Neural crest cell (in vitro differentiated cells): ENCODE measurements at places on chromosomes 7 and 10. TPM values are rescaled to one million over a fixed set of nuclear protein-coding genes. Genes with fewer than 3 reads are reported as not detected.

DNA sequence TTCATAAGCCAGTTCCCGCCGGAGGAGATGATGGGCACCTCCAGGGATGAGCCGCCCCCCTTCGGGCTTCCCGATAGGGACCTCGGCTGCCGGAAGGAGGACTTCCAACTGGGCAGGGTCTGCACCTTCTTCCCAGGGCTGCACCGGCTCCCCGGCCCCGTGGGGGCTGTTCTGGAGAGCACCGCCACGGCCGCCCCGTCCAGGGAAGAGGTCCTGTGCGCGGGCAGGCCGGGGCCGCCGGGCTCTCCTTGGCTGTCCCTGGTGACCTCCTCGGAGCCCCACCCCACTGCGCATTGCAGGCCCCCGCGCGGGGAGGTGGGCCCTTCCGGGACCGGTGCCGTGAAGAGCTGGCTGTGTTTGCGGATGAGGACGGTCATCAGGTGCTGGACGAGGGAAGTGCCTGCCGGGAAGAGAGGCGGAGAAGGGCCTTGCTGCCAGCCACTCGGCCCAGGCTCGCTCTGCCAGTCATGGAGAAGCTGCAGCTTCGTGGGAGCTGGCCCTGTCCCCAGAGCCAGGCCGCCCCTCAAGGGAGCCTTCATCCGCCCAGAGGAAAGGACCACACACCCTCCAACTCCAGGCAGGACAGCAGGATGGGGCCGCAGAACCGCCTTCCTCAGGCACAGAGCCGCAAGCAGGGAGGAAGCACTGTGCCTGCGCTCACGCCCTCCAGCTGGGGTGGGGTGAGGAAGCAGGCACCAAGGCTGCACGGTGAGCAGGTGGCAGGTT is 144.4 kb downstream of the MAPK8 start:
- H3K4me3 ChIP-seq: no peak overlapping the region
- H3K4me1 ChIP-seq: peaks cover 7% of the 10 kb centered on the region
- H3K27me3 ChIP-seq: no peaks in the 10 kb centered on the region
- DNase-seq: no peak
- no peaks in the 10 kb centered on the region for H3K36me3 ChIP-seq

DNA sequence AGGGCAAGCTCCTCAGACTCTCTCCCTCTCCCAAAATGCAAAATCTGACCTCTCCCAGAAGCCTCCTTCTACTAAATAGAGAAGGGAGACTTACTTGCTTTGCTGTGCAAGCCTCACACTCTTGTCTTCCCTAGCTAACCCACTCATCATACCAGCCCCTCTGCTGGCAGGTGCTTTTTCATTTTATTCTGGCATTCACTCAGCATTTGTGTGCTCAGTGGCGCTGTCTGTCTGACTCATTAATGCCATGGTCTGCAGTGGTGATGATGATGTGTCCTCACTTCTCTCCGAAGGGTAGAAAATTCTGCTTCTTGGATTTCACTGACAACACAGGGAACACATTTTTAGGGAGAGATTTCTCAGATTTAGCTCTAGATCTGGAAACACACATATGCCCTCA is 22.0 kb upstream of the BTRC start:
- no peak for DNase-seq
- no peaks in the 10 kb centered on the region for H3K36me3 ChIP-seq
- no peak overlapping the region for H3K4me3 ChIP-seq
- no peak overlapping the region for H3K27ac ChIP-seq
- H3K4me1 ChIP-seq: peaks cover 7% of the 10 kb centered on the region

DNA sequence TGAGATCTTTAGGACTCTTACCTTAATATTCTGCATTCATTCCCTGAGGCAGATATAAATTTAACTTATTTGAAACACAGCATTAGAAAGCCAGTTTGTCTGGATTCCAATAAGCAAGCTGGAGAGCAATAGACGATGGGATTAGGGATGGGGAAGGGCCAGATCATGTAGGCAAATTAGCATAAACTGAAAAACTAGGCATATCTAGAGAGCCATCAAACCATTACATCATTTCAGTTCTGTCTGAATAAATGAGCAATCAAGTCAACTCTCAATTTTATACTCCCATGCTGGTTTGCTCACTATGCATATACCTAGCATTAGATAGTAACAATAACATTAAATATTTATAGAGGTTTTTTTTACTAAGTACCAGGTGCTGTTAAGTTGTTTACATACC is 583.6 kb upstream of the LRRN3 start:
- no peaks in the 10 kb centered on the region for H3K4me1 ChIP-seq
- H3K4me3 ChIP-seq: no peak overlapping the region
- H3K27me3 ChIP-seq: no peaks in the 10 kb centered on the region

DNA sequence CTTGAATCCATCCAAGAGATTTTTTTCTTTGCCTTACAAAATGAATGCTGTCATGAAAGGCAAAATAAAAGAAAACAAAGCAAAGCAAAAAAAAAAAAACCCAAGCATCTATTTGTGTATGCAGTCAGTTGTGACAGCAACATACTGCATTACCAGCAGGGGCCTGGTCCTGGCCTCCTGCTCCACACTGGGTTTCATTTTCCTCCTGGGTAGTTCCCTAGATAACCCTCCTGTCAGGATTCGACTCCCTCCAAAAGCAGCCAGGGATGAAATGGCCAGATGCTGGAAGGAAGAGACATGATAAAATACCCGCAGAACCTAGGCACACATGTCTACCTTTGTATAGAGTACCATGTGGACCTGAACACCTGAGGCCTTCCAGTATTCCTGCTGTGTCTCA is 148.6 kb downstream of the NRCAM start:
- H3K36me3 ChIP-seq: no peaks in the 10 kb centered on the region
- H3K27me3 ChIP-seq: no peaks in the 10 kb centered on the region
- H3K4me1 ChIP-seq: peaks cover 74% of the 10 kb centered on the region
- H3K27ac ChIP-seq: peak overlapping the region; percentile 37
- H3K4me3 ChIP-seq: peak overlapping the region; percentile 14
- DNase-seq: no peak

Gene PRRT4
- 3.1 and 3.3 TPM in 2 replicates for total RNA-seq

Gene PRPF18
- total RNA-seq: 14.6 and 15.0 TPM in 2 replicates

Gene GPR146
- 0.41 TPM in 1 of 2 replicates, not detected in the other for total RNA-seq
